Osteoblast (primary cell): ENCODE measurements at places on chromosomes 4 and X.

DNA sequence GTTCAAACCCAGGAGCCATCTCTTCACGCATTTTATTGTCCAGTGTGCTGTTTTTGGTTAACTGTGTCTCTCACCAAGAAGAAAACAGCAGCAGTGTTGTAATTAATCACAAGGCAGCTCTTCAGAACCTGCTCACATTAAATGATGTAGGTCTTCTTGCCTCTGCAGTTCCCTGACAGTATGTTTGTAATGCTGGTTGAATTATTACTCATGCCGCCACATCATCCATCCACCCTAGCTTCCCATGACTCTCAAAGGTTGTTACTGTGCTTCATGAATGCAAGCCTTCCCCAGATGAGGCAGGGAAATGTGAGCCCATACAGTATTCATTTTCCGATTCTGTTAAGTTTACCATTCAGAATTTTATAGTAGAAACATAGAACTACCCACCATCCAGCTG, 17.4 kb downstream of the TLR10 start:
- H3K4me3 ChIP-seq: no peak overlapping the region
- no peaks in the 10 kb centered on the region for H3K36me3 ChIP-seq
- no peaks in the 10 kb centered on the region for H3K4me1 ChIP-seq
- H3K27me3 ChIP-seq: no peaks in the 10 kb centered on the region

- no peaks in the 10 kb centered on the region for H3K36me3 ChIP-seq
- H3K27ac ChIP-seq: no peak overlapping the region
- no peaks in the 10 kb centered on the region for H3K27me3 ChIP-seq
- H3K4me3 ChIP-seq: no peak overlapping the region
- DNase-seq: no peak
Measured at GRCh38 chrX:9462456-9462855, 2.4 kb upstream of the TBL1X start.

DNA sequence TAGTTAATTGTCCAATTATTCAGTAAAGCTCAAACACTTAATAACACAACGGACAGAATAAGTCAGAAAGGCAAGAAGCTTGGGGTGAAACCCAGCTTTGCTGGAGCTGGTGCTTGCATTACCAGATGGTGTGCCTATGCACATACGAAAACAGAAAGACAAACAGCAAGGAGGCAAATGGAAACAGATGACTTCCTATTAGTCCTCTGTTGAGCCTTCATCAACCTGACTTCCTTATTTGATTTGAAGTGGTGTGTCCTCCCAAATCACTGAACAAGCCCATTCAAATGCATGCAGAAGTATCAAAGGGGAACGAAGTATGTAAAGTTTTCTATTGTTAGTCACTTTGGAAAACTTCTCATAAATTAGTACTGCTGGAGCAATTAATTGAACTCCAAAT, 166.2 kb downstream of the ATP10D start:
- peaks cover 5% of the 10 kb centered on the region for H3K27me3 ChIP-seq
- peaks cover 7% of the 10 kb centered on the region for H3K4me1 ChIP-seq
- DNase-seq: no peak
- no peak overlapping the region for H3K4me3 ChIP-seq
- H3K36me3 ChIP-seq: no peaks in the 10 kb centered on the region

- H3K4me1 ChIP-seq: no peaks in the 10 kb centered on the region
- H3K27me3 ChIP-seq: no peaks in the 10 kb centered on the region
- no peak overlapping the region for H3K27ac ChIP-seq
- H3K36me3 ChIP-seq: no peaks in the 10 kb centered on the region
Measured at GRCh38 chrX:26574234-26574633, 358.3 kb downstream of the MAGEB5 start.

DNA sequence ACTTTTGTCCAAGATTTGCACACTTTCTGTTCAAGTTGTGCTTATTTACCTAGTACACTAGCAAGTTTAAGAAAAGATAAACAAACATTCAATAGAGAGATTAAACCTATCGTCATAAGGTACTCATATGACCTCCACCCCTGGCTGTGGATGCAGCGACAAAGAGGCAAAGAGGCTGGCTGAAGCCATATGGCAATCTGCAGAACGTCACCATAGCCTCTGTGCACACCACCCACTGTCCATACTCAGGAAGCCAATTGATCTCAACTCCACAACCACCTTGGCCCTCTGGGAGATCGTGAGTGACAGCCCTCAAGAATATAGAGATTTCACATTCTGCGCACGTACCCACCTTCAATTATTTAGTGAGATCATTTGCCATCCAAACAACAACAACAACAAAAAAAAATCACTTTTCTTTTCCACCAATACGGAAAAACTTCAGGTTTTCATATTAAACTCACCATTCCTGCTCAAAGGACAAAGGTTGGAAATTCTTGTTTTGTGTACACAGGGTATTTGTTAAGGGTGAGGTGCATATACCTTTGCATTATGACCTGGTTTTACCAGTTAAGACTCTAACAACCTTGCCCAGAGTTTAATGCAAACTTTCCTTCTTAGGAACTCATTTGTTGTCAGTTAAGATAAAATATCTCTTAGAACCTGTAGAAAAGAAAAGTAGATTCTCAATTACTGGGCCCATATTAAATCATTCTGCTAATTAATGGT, 243.0 kb upstream of the FSTL5 start:
- no peaks in the 10 kb centered on the region for H3K4me1 ChIP-seq
- H3K4me3 ChIP-seq: no peak overlapping the region
- no peaks in the 10 kb centered on the region for H3K36me3 ChIP-seq

GRCh38 chr4:176601124-176601523, 191.6 kb downstream of the VEGFC start:
- peak; percentile 30 for DNase-seq
- no peak overlapping the region for H3K4me3 ChIP-seq
- H3K27me3 ChIP-seq: no peaks in the 10 kb centered on the region
- peak overlapping the region; percentile 92 for H3K27ac ChIP-seq

DNA sequence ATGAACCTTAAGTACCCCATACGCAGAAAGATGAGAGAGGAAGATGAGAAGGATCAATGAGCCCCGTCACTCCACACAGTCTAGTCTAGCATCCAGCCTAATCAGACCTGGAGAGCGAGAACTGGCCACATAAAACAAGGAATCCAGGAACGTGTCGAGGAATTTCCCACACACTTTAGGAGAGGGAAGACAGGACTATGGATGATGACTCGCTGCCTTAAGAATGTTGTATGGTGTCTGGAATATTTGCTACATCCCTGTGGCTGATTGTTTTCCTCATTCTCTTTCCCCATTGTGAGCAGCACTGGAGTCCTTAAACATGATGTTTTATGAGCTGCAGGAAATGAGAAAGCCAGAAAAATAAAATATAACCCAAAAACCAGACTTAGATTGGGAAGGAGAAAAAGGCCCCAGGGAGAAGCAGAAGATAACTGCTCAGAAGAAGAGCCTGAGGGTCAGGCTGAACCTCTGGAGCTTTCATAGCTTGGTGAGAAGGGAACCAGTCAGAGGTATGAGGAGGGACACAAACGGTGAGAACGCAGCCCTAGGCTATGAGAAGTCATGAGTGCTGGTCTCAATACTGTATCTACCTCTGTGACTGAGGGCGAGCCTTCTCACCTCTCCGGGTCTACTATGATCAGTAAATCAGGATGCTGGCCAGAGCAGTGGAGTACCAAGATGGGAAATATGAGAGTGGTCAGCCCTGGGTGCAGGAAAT, 139.5 kb upstream of the NOCT start:
- H3K27ac ChIP-seq: peak overlapping the region; percentile 42
- H3K27me3 ChIP-seq: peaks cover 7% of the 10 kb centered on the region
- no peaks in the 10 kb centered on the region for H3K36me3 ChIP-seq
- H3K4me3 ChIP-seq: no peak overlapping the region

DNA sequence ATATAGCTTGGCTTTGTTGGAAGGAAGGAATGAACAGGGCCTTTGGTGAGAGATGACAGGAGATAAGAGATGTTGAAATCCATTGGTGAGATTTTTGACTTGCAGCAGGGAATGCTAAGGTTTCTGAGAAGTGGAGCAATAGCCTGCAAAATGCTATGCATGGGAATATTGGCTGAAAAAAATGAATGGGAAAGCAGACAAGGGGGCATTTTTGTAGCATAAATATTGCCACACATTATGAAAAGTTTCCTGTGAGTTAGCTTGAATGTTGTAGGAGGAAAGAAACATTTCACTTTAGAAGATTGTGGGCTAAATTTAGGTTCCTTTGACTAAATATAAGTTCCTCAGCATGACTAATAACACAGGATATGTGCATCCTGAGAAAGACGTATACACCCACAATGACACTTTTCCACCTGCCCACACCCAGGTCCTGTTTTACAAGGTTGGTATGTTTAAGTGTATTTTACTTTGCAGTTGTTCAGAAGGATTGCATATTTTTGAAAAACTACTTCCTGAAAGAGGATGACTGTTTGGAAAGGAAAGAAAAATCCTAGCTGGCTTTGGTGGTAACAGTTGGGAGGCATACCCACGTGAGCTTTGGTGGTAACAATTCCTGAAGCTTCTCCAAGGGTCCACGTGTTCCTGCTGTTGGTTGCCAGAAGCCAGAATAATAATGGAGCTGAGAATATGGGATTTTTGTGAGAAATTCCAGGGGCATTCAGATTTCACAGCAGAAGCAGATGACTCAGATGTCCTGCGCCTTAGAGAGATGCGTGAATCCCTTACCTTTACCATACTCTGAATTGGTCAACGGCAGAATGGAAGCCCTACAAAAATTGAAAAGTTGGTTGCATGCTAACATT, 28.5 kb downstream of the PHEX start:
- no peaks in the 10 kb centered on the region for H3K4me1 ChIP-seq
- no peak for DNase-seq
- no peak overlapping the region for H3K27ac ChIP-seq
- no peaks in the 10 kb centered on the region for H3K36me3 ChIP-seq

- no peaks in the 10 kb centered on the region for H3K27me3 ChIP-seq
- no peak for DNase-seq
- H3K36me3 ChIP-seq: no peaks in the 10 kb centered on the region
- H3K4me1 ChIP-seq: peaks cover 3% of the 10 kb centered on the region
- H3K4me3 ChIP-seq: no peak overlapping the region
Measured at GRCh38 chr4:89316931-89317366, 9.3 kb upstream of the GPRIN3 start.

- no peak for DNase-seq
- H3K36me3 ChIP-seq: no peaks in the 10 kb centered on the region
- H3K27me3 ChIP-seq: no peaks in the 10 kb centered on the region
- H3K27ac ChIP-seq: no peak overlapping the region
- no peak overlapping the region for H3K4me3 ChIP-seq
Measured at GRCh38 chr4:155678011-155678410, 11.4 kb downstream of the GUCY1A1 start.

DNA sequence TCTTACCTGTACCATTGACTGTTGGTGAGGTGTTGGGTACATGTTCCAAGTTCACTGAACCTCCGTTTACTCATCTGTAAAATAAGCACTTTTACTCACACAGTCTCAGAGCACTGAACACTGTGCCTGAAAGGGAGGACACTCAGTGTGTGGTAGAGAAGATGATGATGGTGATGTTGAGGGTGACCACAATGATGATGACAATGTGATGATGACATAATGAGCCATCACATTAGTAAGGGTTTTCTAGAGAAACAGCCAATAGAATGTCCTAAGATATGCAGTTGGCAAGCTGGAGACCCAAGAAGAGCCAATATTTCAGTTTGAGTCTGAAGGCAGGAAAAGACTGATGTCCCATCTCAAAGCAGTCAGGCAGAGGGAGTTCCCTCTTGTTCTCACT, 315.4 kb upstream of the IGFBP7 start:
- no peak for DNase-seq
- H3K27me3 ChIP-seq: no peaks in the 10 kb centered on the region

DNA sequence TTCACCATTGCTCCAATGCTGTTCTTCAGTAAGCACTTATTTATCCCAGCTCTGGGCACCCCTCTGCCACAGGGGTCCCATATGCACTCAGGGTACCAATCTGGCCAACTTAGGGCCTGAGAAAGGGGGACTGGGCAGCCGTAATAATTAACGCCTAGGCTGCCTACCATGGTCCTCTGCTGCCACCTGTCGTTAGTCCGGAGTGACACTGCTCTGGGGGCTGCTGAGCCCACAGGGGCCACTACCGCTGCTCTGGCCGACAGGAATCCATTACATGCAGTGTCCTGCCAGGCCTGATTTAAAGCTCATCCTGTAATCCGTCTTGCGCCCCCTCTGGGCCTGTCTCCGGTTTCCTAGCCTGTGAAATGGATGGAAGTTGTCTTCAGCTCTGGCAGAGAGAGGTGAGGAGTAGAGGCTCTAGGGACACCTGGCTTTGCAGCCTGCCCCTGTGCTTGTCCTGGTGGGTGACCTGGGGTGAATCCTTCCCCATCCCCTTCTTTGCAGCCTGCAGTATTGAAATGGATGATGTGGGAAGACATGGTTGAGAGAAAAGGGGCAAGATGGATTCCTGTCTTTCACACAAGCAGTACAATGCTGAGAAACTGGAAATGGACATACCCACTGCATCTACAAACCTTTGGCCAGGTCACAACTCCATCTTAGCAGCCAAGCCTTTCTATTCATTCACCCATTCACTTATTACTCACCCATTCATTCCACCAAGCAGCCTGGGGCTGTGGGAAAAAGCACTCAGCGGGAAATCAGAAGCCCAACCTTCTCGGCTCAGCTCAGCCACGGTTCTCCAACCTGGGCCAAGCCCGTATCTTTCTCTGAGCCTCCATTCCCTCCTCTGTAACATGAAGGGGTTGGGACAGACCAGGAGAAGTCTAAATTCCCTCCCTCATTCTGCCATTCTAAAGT, 116.3 kb upstream of the NALF2 start:
- no peaks in the 10 kb centered on the region for H3K4me1 ChIP-seq
- peak; percentile 84 for DNase-seq
- H3K4me3 ChIP-seq: no peak overlapping the region
- no peak overlapping the region for H3K27ac ChIP-seq
- H3K27me3 ChIP-seq: peaks cover 71% of the 10 kb centered on the region

- no peaks in the 10 kb centered on the region for H3K4me1 ChIP-seq
- no peak overlapping the region for H3K4me3 ChIP-seq
- no peaks in the 10 kb centered on the region for H3K27me3 ChIP-seq
- no peaks in the 10 kb centered on the region for H3K36me3 ChIP-seq
Measured at GRCh38 chrX:50067435-50068284, 133.1 kb downstream of the AKAP4 start.

GRCh38 chr4:176492646-176493302, 173.0 kb downstream of the SPCS3 start:
- no peak for DNase-seq
- H3K4me3 ChIP-seq: peak overlapping the region; percentile 32
- no peaks in the 10 kb centered on the region for H3K36me3 ChIP-seq
- H3K4me1 ChIP-seq: peaks cover 4% of the 10 kb centered on the region

DNA sequence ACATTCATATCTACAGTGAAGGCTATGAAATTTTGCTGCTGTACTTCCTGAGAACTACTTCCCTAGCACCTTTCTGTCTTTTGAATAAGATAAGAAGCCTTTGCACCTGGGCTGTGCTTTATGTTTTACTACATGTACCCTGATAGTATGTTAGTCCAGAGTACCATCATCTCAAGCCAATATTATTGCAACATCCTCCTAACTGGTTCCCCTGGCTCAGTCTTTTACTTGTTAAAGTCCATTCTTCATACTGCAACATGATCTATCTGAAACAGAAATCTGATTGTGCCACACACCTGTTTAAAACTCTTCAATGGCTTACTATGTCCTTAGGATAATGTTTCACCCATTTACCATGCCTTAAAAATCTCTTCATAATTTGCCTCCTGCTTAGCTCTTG, 102.3 kb downstream of the AGTR2 start:
- H3K36me3 ChIP-seq: no peaks in the 10 kb centered on the region
- H3K27me3 ChIP-seq: peaks cover 4% of the 10 kb centered on the region
- no peak overlapping the region for H3K4me3 ChIP-seq

GRCh38 chr4:149955780-149956390, 122.4 kb upstream of the DCLK2 start:
- H3K4me1 ChIP-seq: no peaks in the 10 kb centered on the region
- no peak overlapping the region for H3K4me3 ChIP-seq
- DNase-seq: no peak

GRCh38 chr4:89242864-89243732, 64.5 kb downstream of the GPRIN3 start:
- H3K4me1 ChIP-seq: no peaks in the 10 kb centered on the region
- H3K27ac ChIP-seq: no peak overlapping the region
- H3K36me3 ChIP-seq: no peaks in the 10 kb centered on the region
- H3K27me3 ChIP-seq: no peaks in the 10 kb centered on the region
- H3K4me3 ChIP-seq: no peak overlapping the region
